ENCODE measurements at places on chromosomes 4 and X.

DNA sequence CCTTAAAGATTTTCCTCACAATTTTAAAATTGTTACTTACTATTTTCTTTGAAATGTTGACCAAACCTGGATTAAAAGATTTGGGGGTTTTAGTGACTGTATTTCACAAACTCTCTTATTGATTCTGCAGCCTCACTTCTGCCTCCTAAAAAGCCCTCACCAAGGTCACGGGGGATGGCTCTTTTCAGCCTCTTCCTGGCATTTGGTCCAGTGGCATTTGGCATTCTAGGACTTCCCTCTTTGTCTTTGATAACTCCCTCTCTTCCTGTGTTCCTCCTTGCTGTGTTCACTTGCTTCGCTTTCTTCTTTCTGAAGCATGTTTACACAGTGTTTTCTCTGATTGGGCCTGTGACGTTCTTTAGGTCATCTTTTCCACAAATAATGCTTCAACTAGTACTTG is 21.5 kb downstream of the PKD2 start:
- DNase-seq, result no peak

DNA sequence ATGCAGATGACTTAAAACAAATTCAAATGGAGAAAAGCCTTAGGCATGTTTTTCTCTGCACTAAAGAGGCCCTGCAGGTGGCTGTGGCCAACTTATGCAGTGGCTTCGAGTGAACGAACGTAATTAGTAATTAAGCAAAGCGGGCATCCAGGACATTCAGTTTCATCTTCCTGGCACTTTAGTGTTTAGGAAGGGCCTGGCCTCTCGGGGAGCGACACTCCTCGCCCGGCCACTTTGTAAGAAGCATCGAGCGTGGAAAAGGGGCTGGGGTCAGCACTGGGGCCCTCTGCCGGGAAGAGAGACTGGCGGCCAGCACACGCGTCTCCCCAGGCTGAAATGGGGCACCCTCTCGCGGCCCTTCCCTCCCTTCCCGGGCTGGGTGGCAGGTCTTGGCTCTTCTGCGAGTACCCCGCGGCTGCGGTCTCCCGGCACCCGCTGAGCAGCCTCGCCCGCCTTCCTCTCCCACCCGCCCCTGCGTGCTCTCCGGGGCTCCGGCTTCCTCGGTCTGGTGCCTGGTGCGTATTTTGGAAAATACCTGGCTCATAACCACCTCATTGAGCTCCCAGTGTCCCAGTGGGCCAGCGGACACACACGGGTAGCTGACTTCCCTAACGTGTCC is 677 bp upstream of the CYP4V2 start:
- peak; percentile 18 for DNase-seq

DNA sequence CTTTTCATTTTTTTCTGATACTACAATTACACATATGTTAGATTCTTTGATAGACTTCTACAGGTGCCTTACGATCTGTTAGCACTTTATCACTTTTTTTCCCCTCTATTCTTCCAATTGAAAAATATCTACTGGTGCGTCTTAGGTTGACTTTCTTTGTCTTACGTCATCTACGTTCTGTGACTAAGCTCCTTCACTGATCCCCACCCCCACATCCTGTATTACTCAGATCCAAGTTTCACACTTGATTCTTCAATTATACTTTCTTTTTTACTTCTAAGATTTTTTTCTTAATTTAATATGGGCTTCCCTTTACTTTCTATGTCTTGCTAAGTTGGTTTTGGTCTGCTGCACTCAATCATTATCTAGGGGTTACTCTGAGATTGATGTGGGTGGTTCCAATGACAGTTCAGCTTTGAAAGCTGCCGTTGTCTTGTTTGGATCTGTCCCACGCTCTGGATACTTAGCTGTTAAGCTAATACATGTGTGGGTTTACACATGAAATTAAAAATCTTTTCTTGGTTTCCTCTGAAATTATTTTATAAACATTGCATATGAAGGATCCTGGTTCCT is 1321.1 kb downstream of the RAPGEF2 start:
- peak; percentile 35 for DNase-seq

- DNase-seq, result no peak
Observed at GRCh38 chrX:127317159-127317558, 497.6 kb downstream of the PRR32 start.

GRCh38 chr4:168511780-168512489 is 15.1 kb downstream of the PALLD start:
- no peak for DNase-seq

- no peak for DNase-seq
Observed at GRCh38 chrX:2550328-2551020, 49.7 kb upstream of the DHRSX start.

GRCh38 chrX:153877571-153878261 is 8.3 kb downstream of the L1CAM start:
- DNase-seq, result no peak

- no peak for DNase-seq
Observed at GRCh38 chr4:102869569-102870197, 891 bp downstream of the CISD2 start.

- no peak for DNase-seq
Observed at GRCh38 chrX:8657883-8658282, 74.1 kb downstream of the ANOS1 start.

DNA sequence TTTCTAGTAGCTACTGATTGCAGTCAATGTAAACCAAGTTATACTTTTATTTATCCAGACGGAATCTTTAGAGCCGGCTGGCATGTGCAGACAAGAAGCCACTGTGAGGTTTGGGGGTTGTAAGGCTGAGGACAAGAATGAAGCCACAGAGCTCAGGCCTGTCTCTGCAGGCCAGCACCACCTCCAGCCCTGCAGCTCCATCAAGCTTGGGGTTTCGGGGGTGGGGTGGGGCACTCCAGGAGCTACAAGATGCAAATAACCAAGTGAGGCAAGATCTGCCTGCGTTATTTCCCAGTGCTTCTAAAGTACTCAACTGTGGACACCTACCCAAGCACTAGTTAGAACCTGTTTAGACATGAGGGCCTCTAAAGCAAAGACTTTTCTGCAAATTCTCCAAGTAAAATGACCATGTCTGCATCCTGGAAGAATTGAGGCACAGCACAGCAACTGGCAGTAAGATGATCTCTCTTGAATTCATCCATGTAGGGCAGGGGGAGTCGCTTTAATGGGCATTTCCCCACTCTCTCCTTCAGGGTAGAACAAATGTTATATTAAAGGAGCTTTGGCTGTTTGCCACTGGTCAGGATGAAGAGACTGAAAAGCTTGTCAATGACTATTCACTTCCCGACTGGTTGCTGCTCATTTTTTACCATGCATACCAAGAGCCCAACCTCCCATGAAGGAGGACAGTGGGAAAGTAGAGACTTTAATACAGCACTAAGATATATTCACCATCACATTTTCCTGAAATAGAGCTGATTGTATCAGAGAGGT is 222.5 kb downstream of the MGST2 start:
- no peak for DNase-seq

DNA sequence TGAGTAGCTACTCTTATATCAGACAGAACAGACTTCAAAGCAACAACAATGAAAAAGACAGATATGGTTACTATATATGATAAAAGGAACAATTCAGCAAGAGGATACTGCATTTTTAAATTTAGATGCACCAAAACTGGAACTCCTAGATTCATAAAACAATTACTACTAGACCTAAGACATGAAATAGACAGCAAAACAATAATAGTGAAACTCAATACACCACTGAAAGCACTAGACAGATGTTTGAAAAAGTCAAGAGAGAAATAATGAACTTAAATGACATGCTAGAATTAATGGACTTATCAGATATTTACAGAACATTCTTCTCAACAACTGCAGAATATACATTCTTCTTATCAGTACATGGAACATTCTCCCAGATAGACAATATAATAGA is 99.5 kb upstream of the ITM2A start:
- DNase-seq, result no peak

- peak; percentile 3 for DNase-seq
Observed at GRCh38 chr4:31365006-31365690, 645.0 kb downstream of the PCDH7 start.
